AG10803 (cell line): ENCODE measurements at places on chromosomes 2 and 18.
A peak's percentile ranks its signal among the peaks of the same experiment; 100 is the strongest.

DNA sequence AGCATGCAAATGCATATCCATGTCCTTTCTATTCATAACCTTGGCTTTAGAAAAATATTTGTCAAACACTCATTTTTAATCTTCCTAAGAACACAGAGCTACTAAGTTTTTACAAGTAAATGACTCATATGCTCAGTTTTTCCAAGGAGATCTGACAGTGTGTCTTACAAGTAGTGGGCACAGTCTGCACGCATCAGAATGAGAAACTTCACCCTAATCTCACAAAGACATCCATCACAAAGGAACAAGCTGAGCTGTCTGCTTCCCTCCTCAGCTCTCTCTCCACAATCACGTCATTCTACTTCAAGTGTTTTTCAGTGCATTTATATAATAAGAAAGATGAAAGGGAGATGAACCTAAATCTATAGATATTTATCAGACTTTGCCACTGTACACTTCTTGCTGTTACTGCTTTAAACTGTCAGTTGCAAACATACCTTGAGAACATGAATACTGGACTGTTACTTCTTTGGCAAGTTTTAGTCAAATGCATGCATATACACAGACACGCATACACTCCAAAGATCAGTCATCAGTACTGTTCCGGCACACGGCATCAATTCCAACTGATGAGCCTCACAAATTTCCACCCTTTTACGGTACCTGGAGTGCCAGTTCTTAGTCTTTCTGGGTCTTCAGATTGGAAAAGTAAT lies 75.7 kb downstream of the RBMS1 start:
- peak; percentile 84 for DNase-seq

GRCh38 chr2:196101325-196101991 lies 32.8 kb upstream of the DNAH7 start:
- peak; percentile 44 for DNase-seq

- no peak for DNase-seq
Observed at GRCh38 chr2:107308835-107309234, 422.9 kb upstream of the ST6GAL2 start.

DNA sequence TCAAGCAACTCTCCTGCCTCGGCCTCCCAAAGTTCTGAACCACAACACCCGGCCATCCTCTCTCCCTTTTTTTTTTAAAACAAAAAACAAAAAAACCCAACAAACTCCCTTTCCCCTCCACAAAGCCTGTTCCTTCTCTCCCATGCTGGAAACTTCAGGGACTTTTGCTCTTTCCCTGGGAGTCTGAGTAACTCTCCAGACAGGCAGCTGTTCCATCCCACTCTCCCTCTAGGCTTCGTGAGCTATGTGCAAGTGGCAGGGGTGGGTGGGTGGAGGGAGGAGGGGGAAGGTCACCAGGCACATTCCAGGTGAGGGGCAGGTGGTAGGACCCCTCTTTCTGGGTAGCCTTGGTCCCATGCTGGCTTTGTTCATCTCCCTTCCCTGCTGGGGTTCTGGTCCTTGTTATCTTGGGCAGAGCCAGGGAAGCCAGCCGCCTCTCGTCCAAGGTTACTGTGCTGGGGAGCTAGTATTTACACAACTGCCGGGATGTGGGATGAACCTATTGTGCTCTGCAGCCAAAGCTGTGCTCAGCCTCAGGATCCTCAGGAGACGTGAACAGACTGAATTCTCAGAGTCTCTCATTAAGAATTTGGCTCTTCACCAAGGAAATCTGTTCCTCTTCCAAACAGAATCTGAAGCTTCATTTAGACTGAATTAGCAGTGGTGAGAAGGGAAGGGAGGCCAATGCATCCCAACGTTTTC lies 106.9 kb downstream of the LIPG start:
- DNase-seq, result no peak

GRCh38 chr2:65040400-65041261 lies 15.6 kb upstream of the CEP68 start:
- peak; percentile 85 for DNase-seq

DNA sequence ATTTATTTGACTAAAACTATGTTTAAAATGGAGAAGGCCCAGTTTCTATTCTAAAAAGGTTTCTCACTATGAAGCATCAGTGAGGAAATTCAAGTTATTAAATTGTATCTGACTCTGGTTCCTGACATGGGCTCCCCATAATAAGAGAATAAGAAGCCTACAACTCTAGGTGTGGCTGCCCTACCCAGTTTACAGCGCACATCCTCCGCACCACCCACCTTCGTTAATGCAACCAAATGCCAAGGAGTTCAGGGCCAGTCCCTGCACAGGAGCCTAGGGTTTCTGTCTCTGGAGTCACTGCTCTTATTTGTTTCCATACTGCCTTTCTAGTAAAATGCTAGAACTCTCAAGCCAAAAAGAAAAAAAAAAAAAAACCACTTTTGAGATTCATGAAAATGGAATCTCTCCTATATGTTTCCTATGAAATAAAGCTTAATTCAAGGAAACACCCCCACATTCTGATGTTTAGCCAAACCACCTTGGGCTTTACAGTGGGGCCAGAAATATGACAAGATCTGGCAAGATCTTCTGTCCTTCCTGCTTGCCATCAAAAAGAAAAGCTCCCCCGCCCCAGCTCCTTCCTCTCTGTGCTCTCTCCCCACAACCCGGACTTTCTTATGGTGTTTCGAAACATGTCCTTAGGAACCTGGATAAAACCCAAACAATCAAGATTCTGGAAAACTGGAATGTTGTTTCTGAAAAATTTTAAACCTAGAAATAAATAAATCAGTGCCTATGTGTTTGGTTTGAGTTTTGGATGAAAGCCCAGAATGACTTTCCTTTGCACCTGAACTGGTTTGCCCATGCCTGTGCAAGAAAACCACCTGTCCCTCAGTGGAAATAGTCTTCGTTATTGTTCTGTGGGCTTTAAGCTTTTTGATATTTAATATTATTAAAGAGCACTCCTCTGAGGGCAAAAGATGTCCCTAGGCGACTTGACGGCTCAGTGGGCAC lies 136.7 kb downstream of the SP3 start:
- no peak for DNase-seq

- peak; percentile 19 for DNase-seq
Observed at GRCh38 chr18:2529154-2529553, 42.2 kb downstream of the METTL4 start.

GRCh38 chr2:73070643-73071359 lies 711 bp downstream of the SFXN5 start:
- no peak for DNase-seq

DNA sequence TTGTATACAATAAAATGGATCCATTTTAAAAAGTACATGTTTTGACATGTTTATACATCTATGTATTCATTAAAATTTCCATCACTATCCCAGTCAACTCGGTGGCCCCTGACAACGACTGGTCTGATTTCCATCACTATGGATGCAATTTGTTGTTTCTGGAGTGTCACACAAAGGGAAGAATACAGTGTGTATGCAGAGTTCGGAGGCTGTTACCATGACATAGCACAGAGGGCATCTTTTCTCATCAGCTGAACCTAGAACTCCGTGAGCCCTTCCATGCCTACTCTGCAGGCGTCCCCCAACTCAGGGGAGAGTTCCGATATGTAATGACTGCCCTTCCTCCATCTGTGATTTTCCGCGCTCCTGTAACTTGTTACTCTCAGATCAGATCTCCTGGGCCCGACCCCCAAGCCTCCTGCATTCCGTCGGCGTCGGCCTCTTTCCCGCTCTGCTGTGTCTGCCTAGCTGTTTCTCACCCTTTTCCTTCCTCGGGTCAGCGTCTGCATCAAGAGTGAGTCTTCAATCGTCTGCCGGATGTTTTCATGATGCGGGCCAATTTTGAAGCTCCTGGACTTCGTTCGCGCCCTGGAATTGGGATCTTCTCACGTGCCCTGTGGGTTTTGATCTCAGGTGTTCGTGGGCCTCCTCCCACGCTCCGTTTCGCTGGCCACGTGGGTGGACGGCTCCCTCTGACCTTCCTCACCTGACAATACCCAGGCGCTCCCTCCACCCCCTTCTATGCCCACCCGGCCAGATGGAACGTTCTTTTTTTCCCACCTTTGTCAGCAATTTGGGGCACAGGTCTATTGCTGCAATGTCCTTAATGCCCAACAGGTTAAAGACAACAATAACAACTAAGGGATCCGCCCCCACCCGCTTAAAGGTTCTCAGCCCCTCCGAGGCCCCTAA lies 161.0 kb downstream of the TWIST2 start:
- DNase-seq, result no peak

- peak; percentile 54 for DNase-seq
Observed at GRCh38 chr2:167212014-167212648, 323.9 kb downstream of the XIRP2 start.

- peak; percentile 64 for DNase-seq
Observed at GRCh38 chr18:54392543-54393023, 34.9 kb downstream of the C18orf54 start.

- DNase-seq, result peak; percentile 62
Observed at GRCh38 chr18:49041435-49042245, 90.9 kb upstream of the SMAD7 start.

GRCh38 chr2:172600557-172601008 lies 44.7 kb downstream of the PDK1 start:
- DNase-seq, result no peak

- no peak for DNase-seq
Observed at GRCh38 chr2:132419235-132419634, 2.6 kb downstream of the GPR39 start.

DNA sequence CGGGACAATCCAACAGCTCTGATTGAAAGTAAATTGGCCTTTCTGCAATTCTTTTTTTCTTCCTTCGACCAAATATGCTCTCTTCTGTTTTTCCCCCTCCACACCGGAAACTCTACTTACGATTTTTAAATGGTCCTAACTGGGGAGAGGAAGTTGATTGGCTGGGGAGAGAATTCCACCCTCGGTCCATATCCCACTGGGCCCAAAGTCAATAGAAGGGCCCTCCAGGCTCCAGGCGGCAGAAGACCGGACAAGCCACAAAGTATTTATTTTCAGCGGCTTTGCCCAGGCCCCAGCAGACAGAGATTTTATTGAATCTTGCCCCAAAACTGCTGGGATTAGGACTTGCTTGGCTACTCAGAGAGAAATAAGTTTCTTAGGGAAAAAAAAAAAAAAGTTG lies 37.1 kb upstream of the SMAD7 start:
- no peak for DNase-seq

- no peak for DNase-seq
Observed at GRCh38 chr2:224523626-224524577, 61.3 kb downstream of the CUL3 start.

DNA sequence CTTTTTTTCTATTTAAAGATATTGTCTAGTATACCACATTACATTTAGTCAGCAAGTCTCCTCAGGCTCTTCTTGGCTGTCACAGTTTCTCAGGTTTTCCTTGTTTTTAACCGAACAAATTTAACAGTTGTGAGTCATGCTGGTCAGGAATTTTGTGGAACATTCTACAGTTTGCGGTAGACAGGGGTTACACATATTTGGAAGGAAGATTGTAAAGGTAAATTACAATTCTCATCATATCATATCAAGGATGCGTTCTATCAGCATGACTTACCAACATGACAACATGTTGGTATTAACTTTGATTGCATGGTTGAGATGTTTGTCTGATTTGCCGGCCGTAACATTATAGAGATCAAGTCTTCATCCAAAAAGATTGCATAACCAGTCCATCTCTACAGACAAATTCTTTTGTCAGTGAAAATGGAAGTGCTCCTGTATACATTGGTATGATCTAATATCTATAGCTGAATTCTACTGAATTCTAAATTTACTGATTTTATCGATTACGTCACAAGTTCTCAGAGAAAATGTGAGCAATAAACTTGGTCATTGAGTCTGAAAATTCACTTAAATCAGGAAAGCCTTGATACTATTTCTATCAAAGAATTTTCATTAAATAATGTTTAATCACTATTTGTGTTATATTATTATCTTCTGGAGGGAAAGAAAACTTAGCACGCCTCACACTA lies 664.4 kb upstream of the SLC8A1 start:
- DNase-seq, result no peak

GRCh38 chr2:176729706-176730569 lies 460.7 kb downstream of the MTX2 start:
- peak; percentile 83 for DNase-seq

DNA sequence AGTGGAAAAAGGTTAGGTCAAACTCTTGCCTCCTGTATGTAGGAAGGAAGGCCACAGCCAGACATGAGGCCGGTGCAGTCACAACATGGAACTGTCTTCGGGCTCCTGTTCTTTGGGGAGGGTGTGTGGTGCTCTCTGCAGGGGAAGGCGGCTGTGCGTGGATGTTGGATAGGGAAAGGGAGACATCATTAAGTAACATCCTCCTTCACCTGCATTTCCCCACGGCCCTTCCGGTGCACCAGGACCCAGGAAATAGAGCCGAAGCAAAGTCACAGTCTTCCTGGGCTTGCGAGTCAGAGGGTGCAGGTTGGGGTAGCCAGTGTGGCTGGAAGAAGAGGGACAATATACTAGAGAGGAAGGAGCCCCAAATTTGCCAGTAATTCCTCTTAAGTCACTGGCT lies 78.9 kb upstream of the SMAD7 start:
- DNase-seq, result no peak

DNA sequence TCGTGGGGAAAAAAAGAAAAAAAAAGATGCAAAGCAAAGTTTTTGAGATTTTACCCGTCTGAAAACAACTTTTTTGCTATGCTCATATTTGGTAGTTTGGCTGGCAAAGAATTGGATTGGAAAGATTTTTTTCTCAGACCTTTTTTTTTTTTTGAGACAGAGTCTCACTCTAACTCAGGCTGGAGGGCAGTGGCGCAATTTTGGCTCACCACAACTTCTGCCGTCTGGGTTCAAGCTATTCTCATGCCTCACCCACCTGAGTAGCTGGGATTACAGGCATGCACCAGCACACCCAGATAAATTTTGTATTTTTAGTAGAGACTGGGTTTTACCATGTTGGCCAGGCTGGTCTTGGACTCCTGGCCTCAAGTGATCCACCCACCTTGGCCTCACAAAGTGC lies 56.3 kb upstream of the TANC1 start:
- DNase-seq, result peak; percentile 49

GRCh38 chr2:48450936-48451602 lies 78.9 kb upstream of the STON1 start:
- no peak for DNase-seq

DNA sequence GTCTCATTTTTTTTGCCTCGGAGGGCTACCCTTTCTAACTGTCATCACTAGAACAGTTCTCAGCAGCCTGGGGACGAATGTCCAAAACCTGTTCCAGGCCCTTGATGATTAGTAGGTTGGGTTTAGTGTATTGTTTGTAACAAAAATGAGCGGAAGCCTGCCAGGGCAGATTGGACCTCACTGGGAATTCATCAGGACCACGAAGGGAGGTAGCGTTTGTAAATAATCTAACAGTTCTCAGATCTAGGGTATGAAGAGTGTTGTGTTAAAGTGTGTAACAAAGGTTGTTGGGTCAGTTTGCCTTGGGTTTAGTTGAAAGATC lies 799 bp downstream of the CEP68 start:
- no peak for DNase-seq

DNA sequence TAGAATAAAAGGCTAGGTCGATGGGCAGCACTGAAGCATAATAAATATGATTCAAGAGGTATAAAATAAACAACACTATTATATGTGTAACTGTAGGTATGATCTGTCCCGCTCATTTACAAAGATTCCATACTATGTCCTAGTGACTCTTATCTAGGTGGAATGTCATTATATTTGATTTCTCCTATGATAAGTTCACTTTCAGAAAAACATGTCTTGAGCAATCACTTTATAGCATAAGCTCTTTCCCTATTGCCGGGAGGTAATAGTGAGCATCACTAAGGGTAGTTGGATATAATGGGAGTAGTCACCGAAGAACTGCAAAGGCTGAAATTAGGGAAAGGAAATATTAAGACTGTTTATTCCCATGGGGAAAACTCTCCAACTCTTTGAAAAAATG lies 330.3 kb upstream of the THUMPD2 start:
- DNase-seq, result no peak
